SJCRH30 (cell line): ENCODE measurements at places on chromosomes 7 and 10. TPM values are rescaled to one million over a fixed set of nuclear protein-coding genes. Genes with fewer than 3 reads are reported as not detected.

PON1 gene
- 0.28 and 0.84 TPM in 2 replicates for total RNA-seq

AGMO gene
- total RNA-seq = 0.20 TPM in 1 of 2 replicates, not detected in the other

ARHGAP22 gene
- total RNA-seq = not detected in 2 replicates

MARVELD1 gene
- 29.8 and 30.4 TPM in 2 replicates for total RNA-seq

MEST gene
- total RNA-seq = 1,979 and 2,085 TPM in 2 replicates

DKK1 gene
- total RNA-seq = 0.38 and 0.56 TPM in 2 replicates

SFMBT2 gene
- total RNA-seq = 7.4 and 8.2 TPM in 2 replicates

TCAF2 gene
- total RNA-seq = 0.28 and 0.51 TPM in 2 replicates

- DNase-seq = no peak
Observed at GRCh38 chr7:71780282-71780681, 631.9 kb downstream of the CALN1 start.

DNA sequence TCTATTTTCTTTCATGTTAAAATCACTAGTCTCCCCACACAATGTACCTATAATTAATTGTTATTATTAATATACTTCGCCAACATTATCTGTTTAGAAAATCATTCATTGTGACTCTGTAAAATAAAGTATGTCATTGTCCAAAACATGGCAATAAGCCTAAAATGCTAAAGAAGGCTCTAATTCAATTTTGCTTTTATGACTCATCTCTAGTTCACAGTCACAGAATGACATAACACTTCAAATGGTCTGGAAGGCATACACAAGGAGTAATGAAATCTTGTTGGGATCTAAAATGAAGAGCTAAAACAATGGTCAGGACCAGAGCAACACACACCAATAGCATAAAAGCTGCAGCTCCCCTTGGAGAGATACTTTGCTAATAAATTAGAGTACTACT lies 505.8 kb downstream of the GPAM start:
- DNase-seq = no peak

DNA sequence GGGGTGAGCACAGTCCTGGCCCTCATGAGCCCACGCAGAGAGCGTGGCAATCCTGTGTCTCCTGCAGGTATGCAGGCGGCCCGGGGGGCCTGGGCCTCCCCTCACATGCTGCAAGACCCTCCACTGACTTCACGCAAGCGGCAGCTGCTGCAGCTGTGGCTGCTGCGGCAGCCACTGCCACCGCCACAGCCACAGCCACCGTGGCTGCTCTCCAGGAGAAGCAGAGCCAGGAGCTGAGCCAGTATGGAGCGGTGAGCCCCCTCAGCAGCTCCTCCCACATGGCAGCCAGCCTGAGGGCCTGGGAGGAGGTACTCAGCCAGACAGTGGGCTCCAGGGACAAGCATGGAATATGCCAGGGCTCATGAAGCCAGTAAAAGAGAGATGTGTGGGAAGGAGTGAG lies 8.7 kb downstream of the ZMIZ2 start:
- peak; percentile 21 for DNase-seq

DNA sequence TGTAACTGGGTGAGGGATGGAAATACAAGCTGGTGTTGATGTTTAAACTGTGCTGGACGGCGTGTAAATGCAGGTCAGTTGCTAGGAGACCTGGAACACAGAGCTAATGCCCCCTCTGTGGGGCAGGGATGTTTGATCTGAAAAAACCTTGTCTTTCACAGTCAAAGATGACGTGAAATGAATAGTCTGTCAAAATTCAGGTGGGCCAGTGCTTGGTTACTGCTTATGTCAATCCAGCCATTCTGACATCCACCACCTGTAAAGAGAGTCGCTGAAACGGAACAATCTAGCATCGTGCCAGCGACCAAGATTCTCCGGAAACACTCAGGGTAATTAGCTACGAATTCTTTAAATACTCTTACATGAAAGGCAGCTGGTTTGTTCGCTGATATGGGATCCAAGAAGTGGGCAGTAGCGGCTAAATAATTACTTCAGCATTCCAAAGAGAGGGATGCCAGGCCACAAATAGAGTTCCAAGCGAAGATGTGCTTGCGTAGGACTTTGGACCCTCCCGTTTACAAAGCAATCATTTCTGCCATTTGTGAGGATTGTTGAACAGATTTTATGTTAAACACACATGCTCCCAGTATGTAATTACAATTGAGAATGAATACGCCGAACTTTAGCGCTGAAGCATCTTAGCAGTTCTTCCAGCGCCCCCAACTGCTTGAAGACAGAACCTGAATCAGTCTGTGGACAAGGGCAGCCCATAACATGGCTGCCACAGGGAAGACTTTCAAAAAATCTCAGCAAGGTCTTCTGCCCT lies 7.3 kb upstream of the ASB4 start:
- peak; percentile 85 for DNase-seq

- no peak for DNase-seq
Observed at GRCh38 chr7:12436126-12436525, 32.5 kb upstream of the VWDE start.

GRCh38 chr7:74387606-74388005 lies 66.1 kb upstream of the GTF2IRD1 start:
- DNase-seq = no peak

DNA sequence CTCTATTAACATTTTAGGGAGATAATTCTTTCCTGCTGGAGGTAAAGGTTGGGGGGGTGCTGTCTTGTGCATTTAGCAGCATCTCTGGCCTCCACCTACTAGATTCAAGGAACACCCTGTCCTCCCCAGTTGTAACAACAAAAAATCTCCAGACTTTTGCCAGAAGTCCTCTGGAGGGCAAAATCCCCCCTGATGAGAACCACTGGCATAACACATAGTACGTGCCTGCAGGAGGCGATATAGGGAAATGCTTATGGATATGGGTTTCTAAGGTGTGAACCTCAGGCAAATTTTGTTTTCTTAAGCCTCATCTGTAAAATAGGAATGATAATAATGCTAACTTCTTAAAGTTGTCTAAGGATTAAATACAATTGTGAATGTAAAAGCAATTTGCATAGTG lies 2.9 kb upstream of the OSBPL3 start:
- DNase-seq = no peak

- no peak for DNase-seq
Observed at GRCh38 chr10:20674926-20675325, 222.2 kb downstream of the NEBL start.

GRCh38 chr10:1923586-1923985 lies 186.3 kb upstream of the ADARB2 start:
- DNase-seq = no peak

DNA sequence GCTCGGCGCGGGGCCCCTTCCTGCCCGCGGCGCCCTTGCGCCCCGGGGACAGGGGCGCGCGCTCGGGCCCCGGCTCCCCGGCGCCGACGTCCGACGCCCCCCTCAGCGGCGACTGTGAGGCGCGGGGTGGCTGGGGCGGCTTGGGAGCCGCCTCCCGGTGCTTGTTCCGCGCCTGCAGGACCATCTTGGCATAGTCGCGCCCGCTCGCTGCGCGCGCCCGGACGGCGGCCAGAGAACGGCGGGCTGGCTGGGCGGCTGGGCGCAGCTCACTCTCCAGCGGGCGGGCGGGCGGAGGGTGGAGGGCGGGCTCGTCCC lies at the start of gene DPY19L1:
TSS of gene DPY19L1 (minus strand) at position 275 of the 315 bp plus-strand sequence. CDS start at position 184, 91 bp downstream.
- no peak for DNase-seq

DNA sequence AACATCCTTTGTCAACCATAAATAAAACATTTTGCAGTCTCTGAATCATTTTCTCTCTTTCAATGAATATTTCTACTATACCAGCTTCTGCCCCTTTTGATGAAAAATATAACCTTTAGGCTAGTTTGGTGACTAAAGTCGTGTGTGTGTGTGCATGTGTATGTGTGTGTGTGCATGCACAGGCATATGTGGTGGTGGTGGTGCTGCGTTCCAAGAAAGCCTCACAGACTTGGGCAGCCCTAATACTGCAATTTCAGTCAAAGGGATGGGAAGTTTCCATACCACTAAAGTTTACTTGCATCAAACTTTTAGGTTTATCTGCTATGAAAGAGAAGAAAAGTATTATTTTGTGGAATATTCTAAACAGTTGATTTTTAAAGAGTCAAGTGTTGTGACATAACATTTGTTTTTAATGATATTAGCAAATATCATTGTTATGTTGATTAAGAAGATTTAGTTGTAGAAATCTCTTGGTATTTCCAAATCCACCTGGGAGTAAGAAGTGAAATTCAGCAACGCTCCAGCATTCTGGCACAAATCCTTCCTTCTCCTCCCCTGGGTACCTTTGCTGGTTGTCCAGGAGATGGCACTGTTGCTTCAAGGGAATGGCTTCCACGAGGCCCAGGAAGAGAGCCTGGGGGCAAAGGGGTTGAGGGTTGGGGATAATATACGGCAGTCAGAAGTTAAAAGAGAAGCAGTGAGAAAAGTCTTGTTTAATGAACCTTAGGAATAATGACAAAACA lies 41.5 kb downstream of the ASB4 start:
- peak; percentile 74 for DNase-seq

- no peak for DNase-seq
Observed at GRCh38 chr10:126288547-126289493, 99.5 kb downstream of the ADAM12 start.

GRCh38 chr7:107501593-107501992 lies 31.7 kb downstream of the GPR22 start:
- no peak for DNase-seq

DNA sequence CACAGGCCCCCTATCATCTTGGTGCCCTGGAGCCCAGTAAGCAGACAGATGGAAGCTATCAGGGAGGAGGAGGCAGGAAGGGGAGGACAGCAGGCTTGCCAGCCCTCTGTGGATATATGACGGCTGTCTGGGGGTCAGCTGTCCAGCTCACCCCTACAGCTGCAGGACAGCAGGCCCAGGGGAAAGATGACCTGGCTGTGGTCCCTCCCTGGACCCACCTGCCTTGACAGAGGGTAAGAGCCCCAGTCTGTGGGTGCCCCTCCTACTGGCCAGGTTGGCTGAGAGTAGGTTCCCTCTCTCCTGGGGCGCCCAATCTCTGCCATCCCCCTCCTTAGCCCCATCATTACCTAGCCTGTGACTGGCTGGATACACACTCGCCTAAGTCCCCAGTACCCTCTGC lies 62.5 kb downstream of the C10orf143 start:
- DNase-seq = no peak

DNA sequence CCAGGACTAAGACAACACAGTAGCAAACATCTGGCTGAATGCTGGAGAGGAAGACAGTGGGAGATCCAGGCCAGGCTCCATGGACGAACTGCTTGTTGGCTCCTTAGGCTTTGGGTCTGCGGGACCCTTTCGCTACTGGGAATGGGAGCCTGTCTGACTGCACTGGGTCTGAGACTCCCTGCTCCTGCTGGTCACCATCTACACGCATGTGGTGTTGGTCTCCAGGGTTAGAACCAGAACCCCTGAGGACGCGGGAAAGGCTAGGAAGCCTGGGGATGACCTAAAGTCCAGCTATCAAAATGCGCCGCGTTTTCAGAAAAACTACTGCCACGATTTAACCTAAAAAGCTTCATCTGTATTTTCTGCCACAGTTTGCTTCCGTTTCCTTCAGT lies 817 bp upstream of the DNAJB6 start:
- no peak for DNase-seq
